Stimulated activated CD4-positive, alpha-beta T cell treated with anti-CD3 and anti-CD28 coated beads, Interleukin-2, amount 100 ng/mL, for 24 hours (primary cell): ENCODE measurements at places on chromosomes 3 and 15.

- DNase-seq = no peak
Observed at GRCh38 chr3:116038968-116039650, 406.2 kb downstream of the LSAMP start.

GRCh38 chr3:186368176-186368575, 6.1 kb upstream of the DGKG start:
- no peak for DNase-seq

- DNase-seq = no peak
Observed at GRCh38 chr15:98955961-98956723, 51.5 kb downstream of the PGPEP1L start.

GRCh38 chr3:105801397-105801796, 67.4 kb downstream of the CBLB start:
- no peak for DNase-seq

- no peak for DNase-seq
Observed at GRCh38 chr15:89614164-89614563, 38.9 kb downstream of the TICRR start.

- no peak for DNase-seq
Observed at GRCh38 chr3:195162033-195162669, 108.8 kb downstream of the XXYLT1 start.

GRCh38 chr3:94626573-94626972, 563.7 kb downstream of the NSUN3 start:
- no peak for DNase-seq

- DNase-seq = no peak
Observed at GRCh38 chr15:58546066-58546591, 114.3 kb downstream of the LIPC start.

DNA sequence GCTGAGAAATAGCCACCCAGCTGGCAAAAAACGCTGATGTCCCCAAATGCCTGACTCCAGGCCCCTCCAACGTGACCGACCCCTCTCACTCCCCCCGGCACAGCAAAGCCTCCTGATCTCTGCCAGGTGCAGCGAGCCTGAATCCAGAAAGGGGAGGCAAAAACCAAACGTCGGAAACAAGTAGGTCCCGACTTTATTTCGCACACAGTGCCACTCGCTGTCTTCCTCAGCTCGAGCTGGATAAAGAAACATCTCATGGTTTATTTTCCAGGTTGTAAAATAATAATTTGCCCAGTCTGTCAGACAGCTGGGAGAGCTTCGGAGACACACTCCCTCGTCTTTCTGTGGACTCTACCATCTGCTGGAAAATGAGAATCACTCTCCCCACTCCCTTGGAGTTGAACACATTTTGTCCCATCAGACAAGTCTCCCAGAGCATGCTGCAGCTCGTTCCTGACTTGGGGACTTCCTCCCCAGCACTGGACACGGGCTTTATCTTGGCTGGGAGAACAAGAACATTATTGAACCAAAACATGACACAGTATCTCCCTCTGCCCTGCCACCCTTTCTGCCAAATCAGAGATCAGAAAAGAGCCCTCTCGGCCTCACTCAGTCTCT, 142.8 kb downstream of the NUP210 start:
- DNase-seq = no peak

GRCh38 chr15:70995383-70995970, 102.9 kb downstream of the LRRC49 start:
- no peak for DNase-seq

GRCh38 chr3:78986416-78987101, 781.2 kb downstream of the ROBO1 start:
- no peak for DNase-seq

DNA sequence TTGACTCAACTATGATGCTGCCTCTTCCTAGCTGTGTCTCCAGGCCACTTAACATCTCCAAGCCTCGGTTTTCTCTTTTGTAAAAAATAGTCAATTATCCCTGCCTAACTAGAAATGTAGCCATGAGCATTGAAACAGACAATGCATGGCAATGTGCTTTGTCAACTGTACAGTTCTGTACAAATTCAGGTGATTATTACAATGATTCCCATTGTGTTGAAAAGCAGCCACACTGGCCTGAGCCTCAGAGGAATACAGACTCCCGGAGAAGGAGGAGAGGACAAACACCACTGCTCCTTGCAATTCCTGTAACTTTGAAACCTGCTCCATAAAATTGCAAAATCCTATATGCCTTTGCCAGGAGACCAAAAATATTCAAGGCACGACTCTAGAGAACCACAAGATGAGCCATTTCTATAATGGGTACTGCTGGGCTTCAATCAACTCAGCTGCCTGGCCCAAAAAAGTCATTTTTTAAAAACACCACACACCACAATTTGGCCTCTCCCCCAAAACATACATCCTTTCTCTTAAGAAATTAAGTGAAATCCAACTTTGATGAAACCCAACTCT, 28.6 kb downstream of the DAPK2 start:
- no peak for DNase-seq

DNA sequence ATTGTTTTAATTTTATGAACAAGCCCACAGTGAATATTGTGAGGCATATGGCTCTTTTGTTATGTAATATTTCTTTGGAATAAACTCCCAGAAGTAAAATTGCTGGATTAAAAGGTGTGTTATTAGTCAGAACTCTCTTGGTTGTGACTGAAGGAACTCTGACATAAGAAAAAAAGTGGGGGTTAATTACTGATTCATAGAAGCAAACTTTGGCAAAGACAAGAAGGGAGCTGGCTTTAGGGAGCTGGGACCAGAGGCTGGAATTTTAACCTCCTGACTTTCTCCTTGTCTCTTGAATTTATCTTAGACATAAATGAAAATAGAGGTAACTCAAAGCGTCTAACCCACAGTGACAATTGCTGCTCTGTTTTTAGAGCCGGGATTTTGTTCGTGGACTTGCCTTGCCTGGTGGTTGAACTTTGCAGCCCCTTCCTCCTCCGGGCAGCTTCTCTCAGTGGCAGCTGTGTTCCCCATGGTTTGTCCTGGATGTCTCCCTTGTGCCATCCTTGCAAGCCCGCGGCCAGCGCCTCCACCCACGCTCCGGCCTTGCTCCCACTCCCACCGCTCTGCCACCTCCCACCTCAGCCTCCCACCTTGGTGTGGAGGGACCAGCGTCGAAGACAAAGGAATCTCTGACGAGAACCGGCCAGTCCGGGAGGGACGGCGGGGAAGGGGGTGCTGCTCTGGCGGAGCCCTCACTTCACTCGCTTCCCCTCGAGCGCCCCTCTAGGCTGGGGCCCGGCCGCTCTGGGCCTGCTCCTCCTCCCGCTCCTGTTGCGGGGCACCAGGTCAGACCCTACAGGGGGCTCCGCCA, 28.0 kb downstream of the ARHGAP31 start:
- DNase-seq = no peak

- no peak for DNase-seq
Observed at GRCh38 chr3:123148772-123149171, 53.0 kb upstream of the SEC22A start.

- DNase-seq = no peak
Observed at GRCh38 chr15:94480289-94480834, 249.0 kb downstream of the MCTP2 start.

DNA sequence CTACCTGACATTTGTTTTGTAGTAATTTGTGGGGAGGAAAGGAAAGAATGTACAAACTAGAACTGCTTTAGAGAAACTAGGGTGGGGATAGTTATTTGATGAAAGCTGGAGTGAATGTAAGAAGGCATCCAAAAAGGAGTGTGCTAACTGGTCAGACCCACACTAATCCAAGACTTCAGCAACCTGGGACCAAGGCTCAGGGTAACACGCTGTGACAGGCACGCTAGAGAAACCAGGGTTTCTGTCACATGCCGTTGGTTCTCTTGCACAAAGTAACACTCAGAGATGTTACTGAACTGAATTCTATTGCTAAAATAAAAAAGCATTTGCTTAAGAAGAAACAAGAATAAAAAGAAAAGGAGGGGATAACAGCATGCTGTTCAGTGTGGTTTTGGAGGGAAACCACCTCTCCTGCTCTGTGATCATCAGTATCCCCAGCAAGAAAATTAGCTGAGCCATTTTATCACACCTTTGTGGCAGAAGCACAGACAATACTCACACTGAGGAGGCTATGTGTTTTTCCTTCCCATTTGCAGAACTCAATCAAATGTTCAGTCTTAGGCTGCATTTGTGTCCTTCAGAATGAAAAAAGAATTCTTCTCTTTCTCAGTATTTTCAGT, 2.8 kb upstream of the CCDC80 start:
- no peak for DNase-seq

DNA sequence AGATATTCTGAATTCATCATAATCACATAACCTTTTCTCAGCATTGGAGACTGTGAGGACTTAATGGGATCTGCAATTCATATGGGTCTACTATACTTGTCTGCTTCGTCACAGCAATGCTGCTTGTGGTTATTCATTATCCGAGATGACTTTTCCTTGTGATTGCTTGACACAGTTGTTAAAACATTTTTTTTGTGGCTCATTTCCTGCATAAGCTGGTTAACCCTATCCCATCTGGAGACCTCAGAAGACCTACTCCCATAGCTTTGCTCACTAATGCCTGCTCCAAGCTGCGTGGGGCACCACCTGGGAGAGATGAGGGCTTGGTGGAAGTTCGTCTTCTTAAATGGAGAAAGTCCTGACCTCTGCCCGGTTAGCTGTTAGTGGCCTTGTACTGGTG, 360.8 kb downstream of the CHST2 start:
- no peak for DNase-seq

GRCh38 chr3:193762657-193763056, 169.6 kb downstream of the OPA1 start:
- DNase-seq = no peak

DNA sequence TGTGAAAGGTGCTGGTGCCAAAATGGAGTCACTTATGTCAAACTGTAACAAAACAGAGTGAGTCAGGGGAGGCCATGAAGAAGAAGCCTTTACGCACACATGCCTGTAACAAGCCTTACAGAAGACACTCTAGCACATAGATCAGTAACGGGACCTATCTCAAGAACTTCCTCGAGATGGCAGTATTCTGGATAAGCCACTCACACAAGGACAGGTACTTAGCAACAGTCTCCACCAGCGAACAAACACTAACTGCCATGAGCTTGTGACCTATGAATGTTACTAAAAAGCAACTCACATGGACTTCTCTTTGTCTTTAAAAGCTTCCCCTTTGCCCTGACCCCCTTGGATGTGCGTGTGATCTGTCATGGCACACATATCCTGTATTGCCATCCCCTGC, 235.1 kb downstream of the CD47 start:
- no peak for DNase-seq

- no peak for DNase-seq
Observed at GRCh38 chr3:66722675-66723074, 221.9 kb upstream of the LRIG1 start.

DNA sequence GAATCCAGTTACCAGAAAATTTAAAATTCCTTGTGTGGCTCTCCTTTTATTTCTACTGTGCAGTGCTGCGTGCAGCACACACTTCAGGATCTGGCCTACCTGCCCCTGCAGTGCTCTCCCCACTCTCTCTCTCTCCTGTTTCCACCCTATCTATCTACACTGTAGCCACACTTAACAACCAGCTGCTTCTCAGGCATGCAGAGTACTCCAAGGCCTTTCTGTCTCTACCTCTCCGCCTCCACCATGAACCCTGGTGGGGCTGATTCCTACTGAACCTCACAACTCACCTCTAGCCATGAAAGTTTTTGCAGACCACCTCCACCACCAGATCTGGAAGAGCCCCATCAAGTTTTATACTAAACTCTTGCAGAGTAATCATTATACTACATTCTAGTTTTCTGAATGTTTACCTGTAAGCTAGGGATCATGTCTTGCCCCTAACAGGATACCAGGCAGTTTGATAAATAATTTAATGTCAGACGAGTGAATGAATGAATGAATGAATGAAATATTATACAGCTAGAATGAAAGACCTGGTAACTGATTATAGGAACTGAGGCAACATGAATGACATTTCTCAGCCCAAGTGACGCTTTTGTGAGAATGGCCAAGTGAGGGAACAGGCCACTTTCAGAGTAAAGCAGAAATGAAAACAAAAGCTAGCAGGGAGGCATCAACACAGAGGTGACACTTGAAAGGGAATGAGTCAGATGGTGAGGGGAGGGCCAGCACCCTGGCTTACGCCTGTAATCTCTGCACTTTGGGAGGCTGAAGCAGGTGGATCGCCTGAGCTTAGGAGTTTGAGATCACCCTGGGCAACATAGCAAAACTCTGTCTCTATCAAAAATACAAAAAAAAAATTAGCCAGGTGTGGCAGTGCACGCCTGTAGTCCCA, 363.5 kb downstream of the FOXP1 start:
- peak; percentile 54 for DNase-seq

DNA sequence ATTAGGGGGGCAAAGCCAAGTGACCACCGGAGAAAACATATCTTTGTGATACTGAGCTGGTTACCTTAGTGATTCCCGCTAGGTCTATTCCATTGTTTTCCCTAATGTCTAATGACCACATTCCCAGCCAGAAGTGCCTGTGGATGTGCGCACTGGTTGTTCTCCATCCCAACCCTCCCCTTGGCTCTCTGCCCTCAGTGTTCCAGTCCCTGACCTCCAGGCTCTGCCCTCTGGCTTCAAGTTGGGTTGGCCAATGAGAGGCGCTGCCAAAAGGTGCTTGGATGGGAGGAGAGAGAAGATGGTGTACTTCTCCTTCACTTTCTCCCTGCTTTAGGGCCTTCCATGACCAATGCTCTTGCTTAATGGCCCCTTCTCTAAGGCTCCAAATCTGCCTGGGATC, 2.4 kb downstream of the COLQ start:
- DNase-seq = no peak

DNA sequence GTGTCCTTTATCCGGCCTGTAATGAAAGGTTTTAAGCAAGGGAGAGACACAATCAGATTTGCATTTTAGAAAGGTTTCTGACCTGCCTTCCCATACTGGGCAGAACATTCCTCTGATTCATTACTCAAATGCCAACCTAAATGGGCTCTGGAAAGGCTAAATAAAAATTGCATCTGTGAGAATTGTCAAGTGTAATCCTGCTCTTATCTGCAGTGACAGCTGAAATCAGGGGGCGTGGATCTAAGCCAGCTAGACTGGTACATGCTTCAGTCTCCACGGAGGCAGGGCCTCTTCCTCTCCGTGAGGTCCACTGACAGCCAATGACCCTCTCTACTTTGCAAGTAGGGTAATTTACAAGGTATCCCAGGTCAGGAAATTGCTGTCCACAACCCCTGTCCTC, 32.5 kb upstream of the MINAR1 start:
- DNase-seq = no peak

GRCh38 chr3:194757647-194758061, 72.0 kb downstream of the FAM43A start:
- no peak for DNase-seq

GRCh38 chr3:115789481-115789880, 166.2 kb downstream of the GAP43 start:
- no peak for DNase-seq

DNA sequence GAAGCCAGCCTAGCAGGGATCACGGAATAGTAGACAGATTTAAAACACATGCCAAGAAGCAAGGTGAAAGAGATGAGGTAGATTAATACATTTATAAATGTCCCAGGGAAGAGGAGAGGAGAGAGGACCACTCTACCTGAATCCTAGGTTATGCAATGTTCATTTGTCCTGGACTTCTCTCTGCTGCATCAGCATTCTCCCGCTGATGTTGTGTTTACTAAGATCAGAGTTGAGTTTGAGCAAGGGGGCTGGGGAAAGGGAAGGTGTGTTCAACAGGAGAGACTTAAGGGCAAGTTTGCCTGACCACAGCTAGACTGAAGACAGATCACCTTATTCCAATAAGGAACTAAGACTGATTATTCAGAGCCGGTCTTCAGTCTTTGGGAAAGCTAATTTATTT, 1.1 kb upstream of the KPNA1 start:
- DNase-seq = no peak

GRCh38 chr3:174441588-174442301, 417.4 kb upstream of the NAALADL2 start:
- DNase-seq = no peak

- no peak for DNase-seq
Observed at GRCh38 chr3:66265649-66266048, 44.8 kb downstream of the SLC25A26 start.

- no peak for DNase-seq
Observed at GRCh38 chr3:159856590-159857104, 132.0 kb upstream of the IL12A start.
